ENCODE measurements at places on chromosomes 5 and 9.

DNA sequence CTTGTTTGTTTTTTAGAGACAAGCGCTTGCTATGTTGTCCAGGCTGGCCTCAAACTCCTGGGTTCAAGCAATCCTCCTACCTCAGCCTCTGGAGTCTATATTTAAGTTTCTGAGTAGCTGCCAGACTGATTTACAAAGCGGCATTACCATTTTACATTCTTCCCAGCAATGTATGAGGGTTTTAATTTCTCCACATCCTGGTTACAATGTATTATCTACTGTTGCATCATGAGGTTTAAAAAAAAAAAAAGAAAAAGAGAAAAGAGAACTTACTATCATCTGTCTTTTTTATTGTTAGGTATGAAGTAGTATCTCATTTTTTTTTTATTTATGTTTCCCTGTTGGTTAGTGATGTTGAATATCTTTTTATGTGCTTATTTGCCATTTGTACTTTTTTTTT, 18.9 kb upstream of the CLINT1 start:
- DNase-seq, result no peak

GRCh38 chr5:142717582-142718215, 31.8 kb upstream of the FGF1 start:
- no peak for DNase-seq

DNA sequence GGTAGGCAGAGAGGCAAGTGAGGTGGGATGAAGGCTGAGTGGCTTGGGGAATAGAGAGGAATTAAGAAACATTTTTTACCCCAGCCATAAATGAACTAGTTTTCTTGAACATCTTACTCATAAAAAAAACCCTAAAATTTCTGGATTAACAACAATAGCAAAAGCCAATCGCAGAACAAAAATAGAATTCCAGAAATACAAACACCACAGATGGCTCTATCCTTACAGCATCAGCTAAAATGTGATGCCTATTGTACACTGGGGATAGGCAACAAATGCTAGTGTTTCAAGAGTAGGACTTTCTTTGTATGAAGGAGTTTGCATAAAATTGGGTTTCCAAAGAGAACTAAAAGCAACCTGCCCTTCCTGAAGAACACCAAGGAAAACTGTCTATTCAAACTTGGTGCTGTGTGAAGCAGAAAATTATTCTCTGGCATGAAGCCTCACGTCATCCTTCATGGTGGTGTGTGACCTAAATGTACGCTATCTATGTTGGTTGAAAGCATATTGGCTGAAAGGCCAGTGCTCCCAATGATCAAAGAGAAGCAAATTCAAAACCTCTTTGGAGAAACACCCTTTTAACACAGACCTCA, 82.9 kb downstream of the JAKMIP2 start:
- no peak for DNase-seq

DNA sequence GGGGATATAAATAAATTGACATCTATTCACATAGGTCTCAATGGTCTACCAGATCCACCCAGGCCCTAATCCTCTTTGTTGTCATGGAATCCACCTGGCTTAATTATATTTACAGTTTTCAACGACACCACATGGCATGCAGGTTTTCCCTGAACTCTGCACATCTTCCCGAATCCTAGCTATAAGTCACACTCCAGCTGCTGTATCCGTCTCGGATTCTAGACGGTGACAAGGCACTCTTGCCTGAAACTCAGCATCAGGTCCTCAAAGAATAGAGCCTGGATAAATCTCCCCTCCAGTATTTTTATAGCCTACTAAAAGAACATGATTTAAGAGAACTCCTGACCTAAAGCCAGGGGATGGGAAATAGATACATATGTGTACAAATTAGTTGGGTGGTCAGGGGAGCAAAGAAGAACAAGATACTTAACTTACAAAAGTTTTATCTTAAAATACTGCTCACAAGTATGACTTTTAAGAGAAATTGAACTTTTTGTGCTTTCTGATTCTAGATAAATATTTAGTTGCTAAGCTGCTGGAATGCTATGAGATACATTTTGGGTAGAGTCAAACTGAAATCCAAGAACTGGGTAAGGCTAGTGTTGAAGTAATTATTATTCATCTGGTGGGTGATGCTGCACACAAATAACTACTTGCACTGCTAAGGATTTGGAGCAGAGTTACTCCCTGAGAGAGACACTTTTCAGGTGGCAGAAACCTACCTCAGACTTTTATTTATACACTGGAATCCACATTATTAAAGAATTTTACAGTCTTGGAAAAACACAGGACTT, 187.3 kb downstream of the EFNA5 start:
- no peak for DNase-seq

GRCh38 chr5:98909363-98909762, 19.4 kb downstream of the CHD1 start:
- DNase-seq, result no peak

GRCh38 chr9:78903581-78903980, 606.7 kb downstream of the PSAT1 start:
- DNase-seq, result no peak

DNA sequence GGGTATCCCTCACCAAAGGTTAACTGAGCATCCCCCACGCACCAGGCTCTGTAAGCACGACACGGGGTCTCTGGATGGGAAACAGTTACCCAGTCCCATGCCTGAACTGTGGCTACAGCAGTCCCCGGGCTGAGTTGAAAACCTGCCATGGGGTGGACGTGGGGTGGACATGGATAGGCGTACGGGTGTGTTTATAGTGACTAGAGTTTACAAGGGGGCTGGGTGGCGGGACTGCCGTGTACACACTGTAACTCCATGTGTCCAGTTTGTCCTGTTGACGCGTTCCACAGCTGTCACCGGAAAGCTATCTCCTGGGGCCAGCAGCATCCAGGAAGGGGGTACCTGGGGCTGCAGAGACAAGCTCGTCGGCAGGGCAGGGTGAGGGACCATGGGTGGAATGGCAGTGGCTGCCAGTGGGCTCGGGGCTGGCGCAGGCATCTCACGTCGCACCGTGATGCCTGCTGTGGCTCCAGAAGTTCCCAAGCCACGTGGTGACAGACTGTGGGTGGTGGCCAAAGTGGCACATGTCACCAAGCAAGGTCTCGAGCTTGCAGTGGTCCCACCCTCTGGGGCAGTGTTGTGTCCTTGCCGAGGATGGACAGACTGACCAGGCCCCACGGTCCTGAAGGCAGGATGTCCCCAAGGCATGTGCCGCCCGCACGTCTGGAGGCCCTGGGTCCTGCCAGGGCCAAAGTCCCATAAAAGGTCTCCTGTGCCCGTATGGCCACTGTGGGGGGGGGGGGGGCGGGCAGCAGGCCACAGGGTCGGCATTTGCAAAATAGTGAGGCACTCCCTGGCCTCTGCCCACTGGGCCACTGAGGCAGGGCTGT, 29.3 kb upstream of the RNF130 start:
- no peak for DNase-seq

DNA sequence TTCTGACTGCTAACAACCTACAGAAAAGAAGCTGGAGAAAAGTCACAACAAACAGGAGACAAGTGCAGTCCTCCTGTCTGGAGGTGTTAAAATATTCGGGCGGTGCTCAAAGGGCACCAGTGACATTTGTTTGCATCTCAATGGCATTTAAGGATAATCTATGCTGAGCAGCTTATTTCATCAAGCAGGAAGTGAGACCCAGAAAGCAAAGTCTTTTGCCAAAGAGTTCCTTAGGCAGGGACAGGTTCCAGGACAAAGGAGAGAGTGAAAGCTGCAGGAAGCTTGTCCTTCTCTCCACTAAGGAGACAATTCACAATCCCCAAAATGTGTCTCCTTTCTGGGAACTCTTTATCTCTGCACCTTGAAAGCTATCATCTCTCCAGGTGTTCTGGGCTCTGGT, 38.7 kb upstream of the CDK20 start:
- DNase-seq, result no peak

- no peak for DNase-seq
Observed at GRCh38 chr5:78624011-78624541, 24.5 kb downstream of the LHFPL2 start.

- no peak for DNase-seq
Observed at GRCh38 chr5:137344723-137345322, 154.3 kb downstream of the SPOCK1 start.

Measured in stimulated activated CD4-positive, alpha-beta T cell treated with anti-CD3 and anti-CD28 coated beads, TNF-alpha, amount 100 ng/mL, for 1 hour (primary cell).